ENCODE measurements at places on chromosomes 5 and 9.
A peak's percentile ranks its signal among the peaks of the same experiment; 100 is the strongest.

DNA sequence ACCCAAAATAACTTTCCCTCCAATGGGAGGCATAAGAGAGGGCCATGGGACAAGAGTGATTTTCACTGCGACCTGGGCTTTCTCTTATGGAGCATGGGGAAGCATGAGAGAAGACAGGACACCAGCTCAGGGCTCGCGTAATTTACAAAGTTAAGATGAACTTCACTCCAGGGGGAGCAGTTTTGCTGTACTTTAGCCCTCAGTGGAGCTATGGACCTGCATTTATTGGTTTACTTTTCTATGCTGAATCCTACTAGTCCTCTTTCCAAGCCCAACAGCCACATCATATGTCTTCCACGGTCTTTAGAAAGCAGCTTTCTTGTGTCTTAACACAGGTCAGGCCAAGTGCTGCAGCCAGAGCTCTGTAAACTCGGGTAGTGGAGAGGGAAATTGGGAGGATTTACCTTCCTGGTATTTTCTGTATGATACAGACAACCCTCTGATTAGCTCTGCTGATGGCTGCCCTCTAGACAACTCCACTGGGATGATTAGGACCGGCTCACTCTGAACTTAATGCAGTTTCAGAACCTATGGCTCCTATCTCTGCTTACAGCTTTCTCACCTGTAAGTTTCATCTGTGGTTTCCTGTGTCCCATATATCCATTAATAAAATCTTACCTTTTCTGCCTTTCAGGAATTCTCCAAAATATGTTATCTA, 581.0 kb upstream of the RORB start:
- no peak for DNase-seq

GRCh38 chr9:137977571-137978261, 100.1 kb downstream of the CACNA1B start:
- DNase-seq = no peak

- peak; percentile 56 for DNase-seq
Measured at GRCh38 chr9:33813712-33814641, 3.0 kb upstream of the UBE2R2 start.

- DNase-seq = no peak
Measured at GRCh38 chr5:161549106-161549505, 2.6 kb upstream of the GABRB2 start.

- no peak for DNase-seq
Measured at GRCh38 chr9:106637486-106637885, 225.5 kb upstream of the ZNF462 start.
